ENCODE measurements at places on chromosomes 3 and 15.

- DNase-seq: no peak
Observed at GRCh38 chr3:168081171-168081771, 14.5 kb downstream of the GOLIM4 start.

GRCh38 chr3:57500506-57500905 is 43.6 kb downstream of the DNAH12 start:
- no peak for DNase-seq

DNA sequence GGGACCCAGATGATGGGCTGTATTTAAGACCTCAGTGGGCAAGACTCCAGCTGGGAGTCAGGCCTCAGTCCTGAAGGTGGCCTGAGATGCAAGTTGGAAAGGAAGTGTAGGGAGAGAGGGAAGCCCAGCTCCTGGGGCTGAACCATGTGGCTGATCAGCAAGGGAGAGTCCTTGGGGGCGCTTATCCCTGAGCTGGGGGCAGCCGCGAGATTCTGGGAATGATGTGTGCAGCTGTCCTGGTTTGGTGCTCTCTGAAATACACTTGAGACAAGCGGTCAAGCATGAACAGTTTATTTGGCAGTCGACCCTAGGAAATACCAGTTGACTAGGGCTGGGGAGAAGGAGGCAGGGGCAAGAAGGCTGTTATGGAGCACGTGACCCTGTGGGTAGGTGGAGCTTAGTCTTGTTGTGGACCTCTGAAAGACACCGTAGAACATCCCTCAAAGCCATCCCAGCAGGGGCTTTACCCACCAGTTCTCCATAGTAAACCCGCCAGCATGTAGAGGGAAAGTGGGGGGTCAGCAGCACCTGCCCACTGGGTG is 41.8 kb upstream of the SLC6A11 start:
- DNase-seq: no peak

GRCh38 chr3:4523710-4524698 is 30.9 kb downstream of the ITPR1 start:
- no peak for DNase-seq

DNA sequence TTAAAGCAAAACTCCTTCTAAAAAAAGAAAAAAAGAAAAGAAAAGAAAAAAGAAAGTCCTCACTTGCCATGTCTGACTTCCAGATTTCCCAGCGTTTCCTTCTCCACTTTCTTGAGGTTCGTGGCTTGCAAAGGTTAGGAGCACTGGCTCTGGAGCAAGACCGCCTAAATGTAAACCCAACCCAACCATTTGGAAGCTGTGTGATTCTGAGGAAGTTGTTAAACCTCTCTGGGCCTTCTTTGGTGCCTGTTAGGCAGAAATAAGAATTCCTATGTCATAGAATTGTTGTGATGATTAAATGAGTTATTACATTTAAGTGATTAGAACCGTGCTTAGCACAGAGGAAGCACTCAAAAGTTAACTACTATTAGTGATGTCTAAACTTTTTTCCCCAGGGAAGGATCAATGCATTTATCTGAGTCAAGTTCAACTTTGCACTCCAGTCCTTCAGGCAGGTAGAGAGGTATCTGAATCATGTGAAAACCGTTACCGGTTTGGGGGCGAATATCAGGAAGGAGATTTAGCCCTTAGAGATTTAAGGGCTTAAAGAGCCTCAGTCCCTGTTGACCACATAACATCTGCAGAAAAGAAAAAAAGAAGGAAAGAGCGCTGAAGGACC is 78.3 kb upstream of the HES1 start:
- no peak for DNase-seq

GRCh38 chr3:76016111-76016510 is 230.8 kb upstream of the ZNF717 start:
- DNase-seq: no peak

- DNase-seq: no peak
Observed at GRCh38 chr3:31576521-31576920, 43.8 kb downstream of the STT3B start.

DNA sequence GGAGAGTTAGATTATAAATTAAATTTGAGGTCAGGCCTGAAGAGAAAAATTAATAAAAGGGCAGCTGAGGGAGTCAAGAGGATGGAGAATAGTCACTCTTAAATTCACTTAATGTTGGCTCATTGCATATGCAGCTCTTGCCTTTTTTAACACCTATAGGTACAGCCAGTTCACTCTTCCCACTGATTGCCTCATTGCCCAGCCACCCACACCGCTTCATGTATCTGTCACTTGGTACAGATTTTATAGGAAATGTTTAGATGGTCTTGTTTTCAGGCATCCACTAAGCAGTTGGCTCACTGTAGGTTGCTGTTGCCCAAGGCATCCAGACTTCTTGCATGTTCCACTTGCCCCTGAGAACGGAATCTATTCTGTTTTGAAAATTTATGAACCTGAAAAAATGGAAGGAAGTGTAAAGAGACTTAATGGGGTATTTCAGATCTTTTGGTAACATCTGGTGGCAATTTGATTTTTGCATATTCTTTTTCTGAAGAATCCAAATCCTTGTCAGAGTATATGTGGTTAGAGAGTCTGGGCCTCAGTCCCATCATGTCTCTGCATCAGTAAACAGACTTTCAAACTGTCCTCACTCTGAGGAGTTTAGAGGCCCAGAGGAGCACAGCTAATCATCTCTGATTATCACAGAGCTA is 151.9 kb downstream of the RBPMS2 start:
- no peak for DNase-seq

DNA sequence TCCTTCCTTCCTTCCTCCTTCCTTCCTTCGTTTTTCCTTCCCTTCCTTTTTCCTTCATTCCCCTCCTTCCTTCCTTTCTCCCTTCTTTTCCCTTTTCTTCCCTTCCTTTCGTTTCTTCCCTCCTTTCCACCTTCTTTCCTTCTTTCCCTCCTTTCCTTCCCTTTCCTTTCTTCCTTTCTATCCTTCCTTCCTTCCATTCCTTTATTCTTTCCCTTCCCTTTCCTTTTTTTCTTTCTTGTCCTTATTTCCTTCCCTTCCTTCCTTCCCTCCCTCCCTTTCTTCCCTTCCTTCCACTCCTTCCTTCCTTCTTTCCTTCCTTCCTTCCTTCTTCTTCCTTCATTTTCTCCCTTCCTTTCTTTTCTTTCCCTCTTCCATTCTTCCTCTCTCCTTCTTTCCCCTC is 394.6 kb downstream of the GABRB3 start:
- DNase-seq: no peak

- DNase-seq: no peak
Observed at GRCh38 chr3:62238431-62238830, 134.9 kb downstream of the FEZF2 start.

- no peak for DNase-seq
Observed at GRCh38 chr3:107976202-107976800, 114.5 kb downstream of the CD47 start.

GRCh38 chr15:93321881-93322282 is 232.9 kb upstream of the RGMA start:
- no peak for DNase-seq

GRCh38 chr15:58043192-58043903 is 22.2 kb downstream of the ALDH1A2 start:
- DNase-seq: no peak

DNA sequence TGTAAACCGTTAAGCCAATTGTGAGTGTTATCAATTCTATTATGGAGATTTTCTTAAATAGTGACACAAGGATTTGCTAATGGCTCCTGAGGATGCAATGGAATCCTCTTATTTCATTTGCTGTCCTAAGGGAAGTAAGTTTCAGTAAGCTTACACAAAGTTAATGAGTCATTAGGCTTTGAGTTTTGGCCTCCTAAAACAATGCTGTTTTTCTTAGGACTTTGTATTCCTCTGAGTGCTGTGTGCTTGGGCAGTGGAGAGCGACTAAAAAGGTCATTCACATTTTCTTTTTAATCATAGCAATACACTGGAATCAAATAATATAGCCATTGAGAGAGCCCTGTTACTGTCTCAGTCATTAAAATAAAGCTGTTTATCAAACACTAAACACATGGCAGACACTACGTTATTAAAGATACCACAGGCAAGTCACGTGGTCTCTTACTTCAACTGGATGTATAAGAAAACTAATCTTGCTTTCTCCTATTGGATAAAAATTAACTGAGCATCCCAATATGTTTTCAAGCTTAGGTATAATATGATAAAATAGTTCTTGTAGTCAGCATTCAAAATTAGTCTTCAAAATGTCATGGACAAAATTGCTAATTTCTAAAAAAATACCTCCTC is 290.8 kb downstream of the NLGN1 start:
- no peak for DNase-seq
